A549 treated with Mapracorat at 1 μM for 4 hours (cell line): ENCODE measurements at places on chromosomes 4 and X. TPM values are rescaled to one million over a fixed set of nuclear protein-coding genes. Genes with fewer than 3 reads are reported as not detected.

The IL1RAPL2 gene
- total RNA-seq = not detected in 5 replicates

The IL21 gene
- total RNA-seq = not detected in 5 replicates

The FAM156A gene
- total RNA-seq = 12.1 to 18.2 TPM (median 12.6 TPM) in 5 replicates

The ESX1 gene
- 0.10 to 0.11 TPM in 2 of 5 replicates, not detected in the others for total RNA-seq

The RHOXF2B gene
- total RNA-seq = not detected in 5 replicates

The F8A2 gene
- not detected in 5 replicates for total RNA-seq

The PDGFRA gene
- total RNA-seq = 0.33 to 0.79 TPM (median 0.47 TPM) in 5 replicates

The BANK1 gene
- total RNA-seq = 0.63 to 1.8 TPM (median 0.93 TPM) in 5 replicates

The TMEM144 gene
- 2.4 to 3.5 TPM (median 3.1 TPM) in 5 replicates for total RNA-seq

The FDCSP gene
- total RNA-seq = not detected in 5 replicates

The OPRPN gene
- not detected in 5 replicates for total RNA-seq

The BEX5 gene
- total RNA-seq = not detected in 5 replicates

The MAGED4 gene
- total RNA-seq = 4.0 to 11.5 TPM (median 5.3 TPM) in 5 replicates

The CITED1 gene
- total RNA-seq = 0.81 to 3.0 TPM (median 1.9 TPM) in 5 replicates

The NDNF gene
- total RNA-seq = not detected in 5 replicates

The CHRNA9 gene
- 0.85 to 2.1 TPM (median 1.5 TPM) in 5 replicates for total RNA-seq

The PCDH7 gene
- 0.08 to 0.13 TPM (median 0.10 TPM) in 5 replicates for total RNA-seq
